ENCODE measurements at places on chromosomes 2 and 18.

DNA sequence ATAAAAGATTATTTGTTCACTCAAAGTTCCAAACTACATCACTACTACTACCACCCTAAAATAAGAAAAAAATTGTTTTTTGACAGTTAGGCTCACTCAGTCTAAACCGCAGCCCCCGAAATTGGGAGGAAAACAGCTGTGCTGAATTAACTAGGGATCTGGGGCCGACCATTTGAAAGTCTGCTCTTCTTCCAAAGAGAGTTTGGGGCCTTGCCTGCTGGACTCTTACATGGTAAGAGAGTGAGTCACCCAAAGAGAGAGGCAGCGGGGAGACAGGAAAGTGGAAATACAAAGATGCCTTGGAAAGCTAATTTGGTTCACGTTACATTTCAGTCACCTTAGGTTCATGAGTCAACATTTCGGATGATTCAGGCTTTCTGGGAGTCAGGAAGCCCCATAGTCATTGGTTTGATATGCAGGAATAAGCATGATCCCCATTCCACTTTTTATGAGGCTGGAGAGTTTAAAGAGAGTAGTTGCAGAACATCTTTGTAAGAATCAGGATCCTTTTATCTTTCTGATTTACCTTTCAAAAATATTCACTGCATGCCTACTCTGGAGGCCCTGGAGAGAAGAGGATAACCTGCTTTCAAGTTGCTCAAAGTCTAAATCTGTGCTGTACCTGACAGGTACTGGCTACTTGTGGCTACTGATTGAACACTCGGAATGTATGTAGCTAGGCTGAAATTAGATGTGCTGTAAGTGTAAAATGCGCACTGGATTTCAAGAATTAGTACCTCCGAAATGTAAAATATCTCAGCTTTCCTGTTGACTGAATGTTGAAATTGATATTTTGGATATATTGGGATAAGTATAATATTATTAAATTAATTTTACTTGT is 995 bp upstream of the RTN4 start:
- DNase-seq: peak; percentile 35

DNA sequence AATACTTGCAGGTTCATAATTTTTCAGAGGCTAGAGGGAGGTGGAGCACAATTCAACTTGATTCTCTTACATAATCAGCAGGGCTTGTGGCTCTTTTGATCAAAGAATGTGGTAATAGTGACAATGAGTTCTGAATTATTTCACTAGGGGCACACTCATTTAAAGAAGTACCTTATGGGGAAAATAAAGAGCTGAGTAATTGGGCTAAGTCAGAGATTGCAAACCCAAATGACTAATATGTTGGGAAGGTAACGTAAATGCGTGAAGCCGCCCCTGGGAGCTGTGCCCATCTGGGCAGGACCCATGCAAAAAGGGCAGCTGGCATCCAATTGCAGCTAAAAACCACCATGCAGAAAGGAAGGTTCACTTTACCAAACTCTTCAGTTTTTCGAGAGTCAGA is 35.3 kb downstream of the NCKAP5 start:
- DNase-seq: no peak

DNA sequence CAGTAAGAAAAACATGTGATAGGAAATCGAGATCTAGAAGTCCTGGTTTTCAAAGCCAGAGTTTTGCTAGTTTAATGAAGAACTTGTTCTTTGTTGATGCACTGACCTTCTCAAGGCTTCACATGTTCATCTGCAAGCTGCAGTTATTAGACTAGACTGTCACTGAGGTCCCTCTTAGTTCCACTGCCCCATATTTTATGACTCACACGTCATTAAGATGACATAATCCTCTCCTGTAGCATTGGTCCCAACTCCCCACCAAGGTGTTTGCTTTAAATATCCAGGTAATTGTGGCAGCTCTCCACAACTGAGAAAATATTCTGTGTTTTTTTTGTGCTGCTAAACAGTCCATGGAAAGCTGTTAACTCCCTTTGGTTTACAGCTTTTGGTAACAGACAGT is 149.7 kb downstream of the MREG start:
- DNase-seq: no peak

- no peak for DNase-seq
Observed at GRCh38 chr18:22800551-22800951, 132.6 kb upstream of the RBBP8 start.

DNA sequence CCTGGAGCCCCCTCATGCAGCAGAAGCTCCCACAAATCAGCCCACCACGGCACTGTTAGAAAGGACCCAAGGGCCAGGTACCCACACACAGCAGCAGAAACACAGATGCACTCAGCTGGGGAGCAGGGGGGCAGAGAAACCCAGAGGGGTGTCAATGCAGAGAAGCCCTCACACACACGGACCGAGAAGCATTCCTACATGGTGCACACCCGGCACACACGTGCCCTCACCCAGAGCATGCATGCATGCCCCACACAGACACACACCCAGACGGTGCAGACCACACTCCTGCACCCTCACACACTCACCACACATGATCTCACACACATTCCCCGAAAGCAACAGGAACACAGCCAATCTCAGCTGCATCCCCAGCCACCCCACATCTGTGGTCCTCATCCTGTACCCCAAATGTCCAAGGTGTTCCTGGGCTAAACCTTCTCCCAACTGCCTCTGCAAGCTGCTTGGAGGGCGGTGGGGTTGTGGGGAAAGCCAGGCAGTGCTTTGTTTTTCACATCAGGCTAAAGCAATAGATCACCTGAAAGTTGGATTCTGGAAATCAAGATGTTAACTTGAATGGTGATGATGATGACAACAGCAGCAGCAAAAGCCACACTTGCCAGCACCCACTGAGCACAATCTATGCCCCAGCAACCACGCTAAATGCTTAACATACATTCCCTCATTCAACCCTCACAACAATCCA is 102.3 kb downstream of the ZFP36L2 start:
- DNase-seq: no peak

GRCh38 chr2:97695744-97696143 is 17.6 kb upstream of the ZAP70 start:
- no peak for DNase-seq

DNA sequence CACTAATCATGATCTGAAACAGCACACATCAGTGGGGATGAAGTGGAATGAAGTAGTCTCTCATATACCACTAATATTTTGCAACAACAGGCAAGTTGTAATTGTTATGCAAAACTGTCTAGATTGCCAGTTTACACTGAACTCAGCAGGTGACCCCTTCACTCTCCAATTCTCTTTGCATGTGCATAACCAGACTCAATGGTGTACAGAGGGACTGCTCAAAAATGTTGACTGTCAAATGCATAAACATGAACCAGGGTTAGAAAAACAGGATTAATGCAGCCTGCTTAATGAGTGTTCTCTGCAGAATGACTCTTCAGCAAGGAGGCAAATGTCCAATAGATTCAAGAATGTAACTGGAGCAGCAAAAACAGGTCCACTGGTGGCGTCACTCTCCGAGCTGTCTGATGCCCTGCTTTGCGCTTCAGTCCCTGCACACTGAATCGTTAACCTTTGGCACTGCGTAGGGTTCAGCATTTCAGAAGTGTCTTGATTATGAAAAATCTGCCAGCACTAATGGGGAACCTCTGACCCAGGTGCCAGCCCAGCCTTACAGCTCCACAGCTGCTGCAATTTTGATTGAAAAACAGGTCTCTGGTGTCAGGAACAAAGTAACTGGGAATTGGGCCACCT is 209.3 kb downstream of the TDRD15 start:
- no peak for DNase-seq

GRCh38 chr2:240988146-240988545 is 10.3 kb upstream of the SNED1 start:
- no peak for DNase-seq

GRCh38 chr2:187215532-187216240 is 232.4 kb downstream of the CALCRL start:
- no peak for DNase-seq

DNA sequence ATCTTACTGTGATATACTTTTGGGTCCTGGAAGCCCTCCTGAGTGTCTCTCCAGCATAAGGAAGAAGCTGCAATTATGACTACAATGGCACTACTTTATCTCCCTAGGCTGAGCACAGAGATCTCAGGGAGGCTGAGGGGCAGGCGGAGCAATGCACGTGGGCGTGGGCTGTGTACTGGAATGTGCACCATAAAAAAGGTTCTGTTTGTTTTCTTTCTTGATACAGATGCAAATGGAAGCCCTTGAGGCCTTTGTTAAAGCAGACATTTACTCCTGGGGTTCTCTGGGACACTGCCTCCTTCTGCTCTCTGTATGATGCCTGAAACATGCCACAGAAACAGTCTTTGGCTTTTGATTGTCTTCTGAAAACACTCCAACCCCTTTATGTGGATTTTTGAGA is 79.1 kb upstream of the DLX2 start:
- DNase-seq: no peak

DNA sequence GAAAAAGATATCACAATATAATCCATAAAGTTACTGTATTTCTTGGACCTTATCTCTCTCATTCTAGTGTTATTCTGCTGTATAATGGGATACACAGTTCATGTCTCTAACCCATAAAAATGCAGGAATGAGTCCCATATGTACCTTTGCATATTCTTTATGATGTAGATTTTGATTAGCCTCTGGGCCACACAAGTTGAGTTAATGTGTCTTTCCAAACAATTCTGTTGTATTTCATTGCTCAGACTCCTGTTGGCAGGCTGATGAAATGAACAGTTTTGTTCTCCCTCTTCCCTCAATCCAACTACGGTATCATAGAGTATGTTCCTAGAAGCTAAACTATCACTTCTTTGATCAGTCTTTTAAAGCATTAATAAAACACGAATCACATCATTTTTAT is 113.2 kb upstream of the SATB2 start:
- DNase-seq: no peak

DNA sequence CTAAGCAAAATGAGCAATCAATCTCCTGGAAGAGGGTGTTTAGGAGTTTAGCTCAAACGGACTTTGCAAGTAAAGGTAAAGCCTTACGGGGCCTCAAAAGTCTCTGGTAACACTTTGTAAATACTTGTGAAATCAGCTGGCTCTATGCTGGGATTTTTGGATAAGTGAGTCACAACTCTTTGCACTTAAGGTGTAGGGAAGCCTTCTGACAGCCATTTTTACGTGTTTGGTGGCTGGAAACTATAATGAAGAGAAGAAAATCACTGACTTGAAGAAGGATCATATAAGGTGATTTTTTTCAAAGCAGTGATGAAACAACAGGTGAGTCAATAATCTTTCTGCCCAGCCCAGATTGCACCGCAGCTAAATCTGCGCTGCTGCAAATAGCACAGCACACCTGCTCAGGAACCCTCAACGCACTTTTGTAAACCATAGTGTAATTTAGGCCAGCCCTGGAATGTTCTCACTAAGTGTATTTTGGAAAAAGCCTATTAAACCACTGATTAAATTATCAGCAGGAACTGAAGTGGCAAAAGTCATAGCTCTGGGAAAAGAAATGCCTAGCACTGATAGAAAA is 218.8 kb downstream of the AGPS start:
- DNase-seq: no peak

All from left ventricle myocardium superior (tissue), 1 donor.